ENCODE measurements at places on chromosomes 6 and 20. TPM values are rescaled to one million over a fixed set of nuclear protein-coding genes. Genes with fewer than 3 reads are reported as not detected.

The TSPO2 gene
- not detected for total RNA-seq

The WFDC5 gene
- total RNA-seq: not detected

The SNRNP48 gene
- total RNA-seq: 6.6 TPM

The PACSIN1 gene
- not detected for total RNA-seq

The BMP5 gene
- total RNA-seq: 1.2 TPM

The WTAP gene
- 61.8 TPM for total RNA-seq

The PXT1 gene
- total RNA-seq: not detected

The KCNG1 gene
- 11.3 TPM for total RNA-seq

The FOXQ1 gene
- 0.52 TPM for total RNA-seq

The FUT9 gene
- total RNA-seq: not detected

GRCh38 chr20:14744723-14745122, 407.3 kb upstream of the FLRT3 start:
- no peak for DNase-seq

GRCh38 chr6:29676981-29677601, 3.9 kb downstream of the ZFP57 start:
- DNase-seq: peak; percentile 56

GRCh38 chr20:34268851-34269636, 27.8 kb downstream of the ASIP start:
- DNase-seq: no peak

- no peak for DNase-seq
Observed at GRCh38 chr6:2599817-2600216, 150.9 kb downstream of the MYLK4 start.

- DNase-seq: no peak
Observed at GRCh38 chr6:105713474-105714118, 310.7 kb upstream of the PREP start.

- no peak for DNase-seq
Observed at GRCh38 chr6:127453845-127454619, 5.2 kb downstream of the KIAA0408 start.

DNA sequence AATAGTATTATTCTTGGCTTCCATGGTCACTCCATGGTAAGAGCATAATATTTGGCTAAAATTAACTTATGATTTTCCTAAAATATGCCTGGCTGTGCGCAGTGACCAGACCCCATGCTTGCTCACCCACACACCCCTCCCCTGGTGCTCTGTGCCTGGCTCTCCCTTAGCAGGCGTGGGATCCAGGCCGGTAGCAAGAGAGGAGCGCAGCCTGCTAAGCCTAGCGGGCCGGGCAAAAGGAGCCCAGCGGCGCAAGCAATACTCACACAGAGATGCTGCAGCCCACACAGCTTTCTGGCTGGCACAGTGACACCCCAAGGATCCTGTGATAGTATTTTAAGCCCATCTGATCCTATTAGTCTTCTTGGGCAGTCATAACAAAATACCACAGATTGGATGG, 79.8 kb upstream of the EYS start:
- no peak for DNase-seq

DNA sequence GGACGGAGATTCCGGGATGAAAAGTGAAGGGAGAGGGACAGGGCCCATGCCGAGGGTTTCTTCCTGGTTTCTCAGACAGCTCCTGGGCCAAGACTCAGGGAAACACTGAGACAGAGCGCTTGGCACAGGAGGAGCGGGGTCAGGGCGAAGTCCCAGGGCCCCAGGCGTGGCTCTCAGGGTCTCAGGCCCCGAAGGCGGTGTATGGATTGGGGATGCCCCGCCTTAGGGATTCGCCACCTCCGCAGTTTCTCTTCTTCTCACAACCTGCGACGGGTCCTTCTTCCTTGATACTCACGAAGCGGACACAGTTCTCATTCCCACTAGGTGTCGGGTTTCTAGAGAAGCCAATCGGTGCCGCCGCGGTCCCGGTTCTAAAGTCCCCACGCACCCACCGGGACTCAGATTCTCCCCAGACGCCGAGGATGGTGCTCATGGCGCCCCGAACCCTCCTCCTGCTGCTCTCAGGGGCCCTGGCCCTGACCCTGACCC, 55.0 kb upstream of the HLA-A start:
- no peak for DNase-seq

GRCh38 chr6:14079971-14080370, 37.6 kb upstream of the CD83 start:
- DNase-seq: no peak

DNA sequence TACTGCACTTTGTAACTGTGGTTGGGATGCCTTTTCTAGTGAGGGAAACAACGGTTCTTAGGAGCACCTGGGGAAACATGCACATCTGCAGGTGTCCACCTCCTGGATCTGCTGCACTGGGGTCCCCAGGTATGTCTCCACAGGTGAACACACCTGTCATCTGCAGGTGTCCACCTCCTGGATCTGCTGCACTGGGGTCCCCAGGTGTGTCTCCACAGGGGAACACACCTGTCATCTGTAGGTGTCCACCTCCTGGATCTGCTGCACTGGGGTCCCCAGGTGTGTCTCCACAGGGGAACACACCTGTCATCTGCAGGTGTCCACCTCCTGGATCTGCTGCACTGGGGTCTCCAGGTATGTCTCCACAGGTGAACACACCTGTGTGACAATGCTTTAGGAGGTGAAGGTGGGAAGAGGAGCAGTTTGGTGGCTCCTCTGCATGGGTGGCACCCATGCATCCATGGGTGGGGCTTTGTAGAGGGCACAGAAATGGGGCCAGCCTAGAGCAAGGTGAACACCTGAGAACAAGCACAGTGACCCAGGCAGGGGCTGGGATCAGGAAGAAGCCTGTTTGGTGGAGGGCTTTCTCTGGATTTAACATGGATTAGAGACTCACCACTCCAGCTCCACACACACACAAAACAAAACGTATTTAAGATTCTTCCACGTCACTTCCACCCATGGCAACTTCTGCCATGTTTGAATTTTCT, 206.0 kb upstream of the CDH4 start:
- no peak for DNase-seq

DNA sequence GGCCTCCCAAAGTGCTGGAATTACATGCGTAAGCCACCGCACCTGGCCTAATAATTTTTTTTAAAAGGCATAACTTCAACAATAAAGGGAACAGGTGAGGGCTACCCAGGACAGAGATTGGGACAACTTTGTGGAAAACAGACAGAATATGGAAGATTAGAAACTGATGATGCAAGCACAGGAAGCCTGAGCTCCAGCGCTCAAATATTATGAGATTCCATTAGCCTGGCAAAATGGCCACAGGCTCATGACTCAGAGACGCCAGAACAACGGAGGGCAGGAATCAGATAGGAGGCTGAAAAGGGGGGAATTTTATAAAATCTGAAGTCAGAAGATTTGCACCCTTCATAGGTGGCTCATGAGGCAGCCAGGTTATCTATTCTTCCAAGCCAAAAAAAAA, 103.1 kb upstream of the MRPS10 start:
- DNase-seq: no peak

- no peak for DNase-seq
Observed at GRCh38 chr20:911882-912600, 4.1 kb downstream of the ANGPT4 start.

DNA sequence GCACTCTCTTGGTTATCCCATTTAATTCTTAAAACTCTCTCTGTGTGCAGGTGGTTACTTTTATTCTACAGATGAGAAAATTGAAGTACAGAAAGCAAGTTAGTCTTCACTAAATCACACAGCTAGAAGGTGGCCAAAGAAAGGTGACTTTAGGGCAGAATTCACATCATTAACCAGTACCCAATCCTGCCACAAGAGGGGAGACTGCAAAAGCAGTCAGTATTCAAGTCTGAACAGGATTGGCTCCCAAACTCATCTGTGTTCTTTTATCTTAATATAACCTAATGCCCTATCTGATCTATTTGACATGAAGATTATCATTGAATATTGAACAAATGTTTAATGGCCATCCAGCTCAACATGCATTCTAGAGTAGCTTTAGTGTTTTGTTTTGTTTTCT, 225.3 kb upstream of the FAM83B start:
- no peak for DNase-seq

- DNase-seq: no peak
Observed at GRCh38 chr6:168542301-168542700, 101.3 kb downstream of the SMOC2 start.

- DNase-seq: no peak
Observed at GRCh38 chr6:142275236-142276006, 26.4 kb upstream of the ADGRG6 start.

DNA sequence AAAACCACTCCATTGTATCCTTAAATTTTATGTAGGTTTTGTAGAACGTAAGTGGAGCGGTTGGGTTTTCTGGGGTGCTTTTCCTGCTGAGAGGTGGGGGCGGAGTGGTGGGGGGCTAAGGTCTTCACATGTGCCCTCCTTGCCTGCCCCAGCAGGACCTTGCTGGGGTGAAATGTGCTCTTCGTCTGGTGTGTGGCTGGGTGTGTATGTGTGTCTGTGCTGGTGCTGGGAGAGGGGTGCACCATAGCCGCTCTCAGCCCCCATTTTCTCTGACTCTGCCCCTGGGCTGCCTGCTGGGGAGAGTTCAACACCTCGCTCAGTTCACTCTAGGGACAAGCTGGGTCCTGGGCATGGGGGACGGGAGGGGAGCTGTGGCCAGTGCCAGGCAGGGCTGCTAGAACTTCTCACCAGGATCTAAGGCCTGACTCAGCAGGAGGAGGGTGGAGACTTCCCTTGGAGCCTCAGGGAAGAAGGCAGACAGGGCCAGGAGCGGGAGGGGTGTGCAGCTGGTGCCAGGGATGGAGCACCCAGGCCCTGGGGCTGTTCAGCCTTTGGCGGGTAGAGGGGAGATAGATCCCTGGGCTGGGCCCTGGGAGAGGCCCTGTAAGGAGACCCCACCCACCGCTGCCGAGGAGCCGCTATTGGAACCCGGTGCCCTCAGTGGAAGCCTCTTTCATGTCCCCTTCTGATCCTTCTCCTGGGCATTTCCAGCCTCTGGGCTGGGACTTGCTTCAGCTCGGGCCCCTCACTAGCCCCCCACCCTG, 4.8 kb downstream of the SOX18 start:
- peak; percentile 87 for DNase-seq

- DNase-seq: no peak
Observed at GRCh38 chr6:11793277-11793676, 14.7 kb upstream of the ADTRP start.

GRCh38 chr6:41813956-41814355, 26.5 kb downstream of the TOMM6 start:
- no peak for DNase-seq

- no peak for DNase-seq
Observed at GRCh38 chr6:140107216-140107615, 732.8 kb upstream of the CITED2 start.

DNA sequence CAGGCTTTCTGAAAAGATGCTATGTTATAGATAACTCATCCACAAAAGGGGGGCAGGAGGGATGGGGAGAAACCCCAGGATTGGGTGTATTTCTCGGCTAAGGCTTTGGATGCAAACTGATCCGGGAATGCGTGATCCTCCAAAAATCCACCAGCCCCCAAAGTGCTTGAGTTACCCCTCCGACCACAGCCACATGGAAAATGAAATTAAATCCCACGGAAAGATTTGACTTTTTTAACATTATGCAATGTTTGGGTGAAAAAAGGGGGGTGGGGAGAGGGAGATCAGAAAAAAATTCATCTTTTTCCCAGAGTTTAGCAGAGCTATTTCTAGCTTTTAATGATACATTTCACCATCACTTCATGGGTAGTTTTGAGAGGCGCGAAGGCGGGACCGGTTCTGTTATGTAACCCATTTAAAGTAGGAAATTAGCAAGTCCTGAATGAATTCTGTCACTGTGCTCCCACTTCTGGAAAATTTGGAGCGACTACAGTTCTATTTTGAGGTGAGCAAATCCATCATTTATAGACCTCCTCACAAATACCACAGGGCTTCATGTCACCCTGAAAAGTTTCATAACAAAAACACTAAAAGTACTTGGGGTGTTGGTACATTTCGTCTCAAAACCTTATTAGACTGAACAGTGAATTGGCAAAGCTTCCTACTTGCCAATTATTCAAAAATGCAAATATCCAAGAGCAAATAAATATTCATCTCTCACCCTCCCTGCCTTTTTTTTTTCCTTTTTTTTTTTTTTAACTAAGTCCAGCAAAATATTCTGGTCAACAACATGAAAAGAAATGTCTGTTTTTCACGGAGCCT, 51.9 kb upstream of the NFATC2 start:
- DNase-seq: no peak

DNA sequence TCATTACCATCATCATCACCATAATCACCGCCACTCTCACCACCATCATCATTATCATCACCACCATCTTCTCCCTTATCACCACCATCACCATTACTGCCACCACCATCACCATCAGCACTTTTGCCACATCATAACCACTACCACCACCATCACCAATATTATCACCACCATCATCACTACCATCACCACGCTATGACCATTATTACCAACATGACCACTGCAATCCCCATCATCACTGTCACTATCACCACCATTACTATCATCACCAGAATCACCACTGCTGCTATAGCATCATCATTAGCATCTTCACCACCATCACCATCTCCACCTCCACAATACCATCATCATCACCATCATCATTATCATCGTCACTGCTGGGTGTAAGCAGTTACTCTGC, 25.6 kb downstream of the CST1 start:
- no peak for DNase-seq

- DNase-seq: no peak
Observed at GRCh38 chr6:21967056-21967974, 329.5 kb downstream of the PRL start.

DNA sequence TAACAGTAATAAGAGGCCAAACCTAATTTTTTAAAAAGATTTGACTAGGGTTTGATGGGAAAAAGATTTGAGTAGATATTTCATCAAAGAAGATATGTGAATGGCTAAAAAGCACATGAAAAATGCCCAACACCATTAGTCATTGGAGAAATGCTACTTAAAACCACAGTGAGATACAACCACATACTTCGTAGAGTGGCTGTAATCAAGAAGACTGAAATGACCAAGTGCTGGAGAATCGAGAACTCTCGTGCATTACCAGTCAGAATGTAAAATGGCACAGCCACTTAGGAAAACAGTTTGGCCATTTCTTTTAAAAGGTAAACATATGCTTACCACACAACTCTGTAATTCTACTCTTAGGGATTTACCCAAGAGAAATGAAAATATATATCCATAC, 175.5 kb downstream of the EYA2 start:
- no peak for DNase-seq

- DNase-seq: no peak
Observed at GRCh38 chr6:120116343-120116742, 766.8 kb upstream of the MAN1A1 start.

DNA sequence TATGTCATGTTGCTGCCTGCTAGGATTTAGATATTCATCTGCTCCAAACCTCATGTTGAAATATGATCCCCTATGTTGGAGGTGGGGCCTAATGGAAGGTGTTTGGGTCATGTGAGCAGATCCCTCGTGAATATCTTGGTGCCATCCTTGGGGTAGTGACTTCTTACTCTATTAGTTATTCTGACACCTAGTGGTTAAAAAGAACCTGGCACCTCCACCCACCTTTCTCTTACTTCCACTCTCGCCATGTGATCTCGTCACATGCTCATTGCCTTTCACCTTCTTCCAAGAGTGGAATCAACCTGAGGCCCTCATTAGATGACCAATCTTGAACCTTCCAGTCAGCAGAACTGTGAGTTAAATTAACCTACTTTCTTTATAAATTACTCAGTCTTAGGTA, 549.4 kb upstream of the SYNCRIP start:
- no peak for DNase-seq

GRCh38 chr6:120378582-120379220, 955.6 kb downstream of the TBC1D32 start:
- DNase-seq: peak; percentile 40
